Nephron progenitor cell (in vitro differentiated cells): ENCODE measurements at places on chromosomes 5 and 9.

DNA sequence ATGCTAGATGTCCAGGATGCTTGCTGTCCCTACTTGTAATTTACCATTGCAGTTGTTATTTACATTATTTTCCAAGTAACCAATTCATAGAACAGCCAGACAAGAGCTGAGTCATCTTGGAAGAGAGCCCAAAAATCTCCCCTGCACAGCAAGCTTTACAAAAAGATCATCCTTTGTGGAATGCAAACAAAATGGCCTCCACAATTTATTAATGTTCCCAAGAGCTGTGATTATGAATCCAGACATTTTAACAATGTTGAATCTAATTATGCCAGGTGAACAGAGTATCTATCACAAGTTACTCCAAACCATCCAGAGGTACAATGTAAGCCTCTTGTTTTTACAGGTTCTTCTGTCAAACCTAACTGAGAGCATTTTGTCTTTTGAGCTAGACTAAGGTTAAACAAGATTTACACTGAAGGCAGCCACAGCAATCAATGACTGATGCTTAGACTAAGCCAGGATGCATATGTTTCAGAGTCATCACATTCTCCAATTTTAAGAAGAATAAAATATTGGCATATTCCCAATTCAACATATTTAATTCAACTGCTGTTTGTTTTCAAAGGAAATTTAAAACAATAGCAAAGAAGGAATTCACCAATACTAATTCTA, 95.3 kb upstream of the SLC12A2 start:
- peaks cover 13% of the 10 kb centered on the region for H3K36me3 ChIP-seq
- H3K4me1 ChIP-seq: no peaks in the 10 kb centered on the region
- DNase-seq: no peak
- no peak overlapping the region for H3K27ac ChIP-seq
- no peak overlapping the region for H3K4me3 ChIP-seq

- peaks cover 15% of the 10 kb centered on the region for H3K27me3 ChIP-seq
- H3K36me3 ChIP-seq: no peaks in the 10 kb centered on the region
- H3K4me1 ChIP-seq: peaks cover 15% of the 10 kb centered on the region
- no peak overlapping the region for H3K4me3 ChIP-seq
- no peak for DNase-seq
- no peak overlapping the region for H3K27ac ChIP-seq
These were observed 41.7 kb upstream of the HSD17B4 start for GRCh38 chr5:119410448-119411159.

GRCh38 chr5:59777028-59777427, 116.5 kb downstream of the PDE4D start:
- no peaks in the 10 kb centered on the region for H3K27me3 ChIP-seq
- no peaks in the 10 kb centered on the region for H3K4me1 ChIP-seq
- no peak overlapping the region for H3K4me3 ChIP-seq
- DNase-seq: no peak
- no peaks in the 10 kb centered on the region for H3K36me3 ChIP-seq
- no peak overlapping the region for H3K27ac ChIP-seq

- no peak overlapping the region for H3K27ac ChIP-seq
- peaks cover 3% of the 10 kb centered on the region for H3K27me3 ChIP-seq
- H3K4me1 ChIP-seq: peaks cover 25% of the 10 kb centered on the region
- no peak for DNase-seq
These were observed 156.1 kb downstream of the SNX18 start for GRCh38 chr5:54673523-54674225.

GRCh38 chr5:101539315-101539714, 636.2 kb upstream of the ST8SIA4 start:
- H3K27ac ChIP-seq: no peak overlapping the region
- no peaks in the 10 kb centered on the region for H3K4me1 ChIP-seq
- no peaks in the 10 kb centered on the region for H3K36me3 ChIP-seq
- no peaks in the 10 kb centered on the region for H3K27me3 ChIP-seq
- no peak for DNase-seq

DNA sequence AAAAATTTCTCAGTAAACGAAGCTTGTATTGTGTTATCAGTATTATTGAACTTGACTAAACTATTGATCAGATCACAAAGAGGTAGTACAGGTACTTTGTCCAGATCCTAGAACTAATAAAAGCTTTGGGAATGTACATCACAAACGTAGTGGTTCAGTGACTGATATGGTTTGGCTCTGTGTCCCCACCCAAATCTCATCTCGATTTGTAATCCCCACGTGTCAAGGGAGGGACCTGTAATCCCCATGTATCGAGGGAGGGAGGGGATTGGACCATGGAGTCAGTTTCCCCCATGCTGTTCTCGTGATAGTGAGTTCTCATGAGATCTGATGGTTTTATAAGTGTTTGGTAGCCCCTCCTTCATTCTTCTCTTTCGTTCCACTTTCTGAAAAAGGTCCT, 100.9 kb downstream of the ARRDC3 start:
- H3K4me1 ChIP-seq: peaks cover 27% of the 10 kb centered on the region
- no peak overlapping the region for H3K4me3 ChIP-seq
- peaks cover 6% of the 10 kb centered on the region for H3K36me3 ChIP-seq
- no peak overlapping the region for H3K27ac ChIP-seq
- no peaks in the 10 kb centered on the region for H3K27me3 ChIP-seq

- H3K27ac ChIP-seq: no peak overlapping the region
- DNase-seq: no peak
- H3K4me1 ChIP-seq: peaks cover 72% of the 10 kb centered on the region
- peaks cover 10% of the 10 kb centered on the region for H3K36me3 ChIP-seq
These were observed 70.3 kb upstream of the EQTN start for GRCh38 chr9:27367175-27367798.

DNA sequence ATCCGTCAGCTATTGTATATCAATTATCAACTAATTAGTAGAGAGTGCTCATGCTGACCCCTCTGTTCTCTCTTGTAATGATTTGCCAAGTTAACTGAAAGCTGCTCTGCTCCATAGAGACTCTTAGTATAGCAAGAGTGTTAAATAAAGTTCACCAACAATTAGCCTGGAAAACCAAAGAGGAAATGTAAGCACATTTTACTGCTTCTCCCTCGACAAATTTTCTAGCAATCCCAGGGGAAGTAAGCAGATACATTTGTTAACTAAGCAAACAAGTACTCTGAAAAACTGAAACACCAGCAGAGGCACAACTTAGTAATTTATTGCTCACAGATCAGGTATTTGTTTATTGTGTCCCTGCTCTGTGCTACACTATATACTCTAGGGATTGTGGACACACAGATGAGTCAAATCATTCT, 162.2 kb downstream of the GLIS3 start:
- no peak for DNase-seq
- no peaks in the 10 kb centered on the region for H3K36me3 ChIP-seq
- H3K4me1 ChIP-seq: peaks cover 40% of the 10 kb centered on the region
- no peak overlapping the region for H3K4me3 ChIP-seq

DNA sequence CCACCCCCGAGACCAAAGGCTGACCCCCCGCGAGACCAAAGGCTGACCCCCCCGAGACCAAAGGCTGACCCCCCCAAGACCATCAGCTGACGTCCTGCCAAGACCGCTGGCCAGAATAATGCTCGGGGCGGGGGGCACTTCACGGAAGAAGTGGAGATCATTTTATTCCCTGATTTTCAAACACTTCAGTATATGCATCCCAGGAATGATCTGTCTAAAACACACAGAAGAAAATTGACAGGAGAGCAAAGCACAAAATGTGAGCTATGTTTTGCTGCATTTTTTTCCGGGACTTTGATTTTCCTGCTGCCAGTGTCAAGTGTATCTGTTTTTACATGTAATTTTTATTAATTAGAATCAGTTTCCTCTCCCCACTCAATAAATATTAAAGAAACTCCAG, 67.1 kb downstream of the ADAMTS2 start:
- no peaks in the 10 kb centered on the region for H3K36me3 ChIP-seq
- no peak overlapping the region for H3K27ac ChIP-seq
- no peak overlapping the region for H3K4me3 ChIP-seq
- peaks cover 59% of the 10 kb centered on the region for H3K4me1 ChIP-seq
- peaks cover 18% of the 10 kb centered on the region for H3K27me3 ChIP-seq
- DNase-seq: no peak

DNA sequence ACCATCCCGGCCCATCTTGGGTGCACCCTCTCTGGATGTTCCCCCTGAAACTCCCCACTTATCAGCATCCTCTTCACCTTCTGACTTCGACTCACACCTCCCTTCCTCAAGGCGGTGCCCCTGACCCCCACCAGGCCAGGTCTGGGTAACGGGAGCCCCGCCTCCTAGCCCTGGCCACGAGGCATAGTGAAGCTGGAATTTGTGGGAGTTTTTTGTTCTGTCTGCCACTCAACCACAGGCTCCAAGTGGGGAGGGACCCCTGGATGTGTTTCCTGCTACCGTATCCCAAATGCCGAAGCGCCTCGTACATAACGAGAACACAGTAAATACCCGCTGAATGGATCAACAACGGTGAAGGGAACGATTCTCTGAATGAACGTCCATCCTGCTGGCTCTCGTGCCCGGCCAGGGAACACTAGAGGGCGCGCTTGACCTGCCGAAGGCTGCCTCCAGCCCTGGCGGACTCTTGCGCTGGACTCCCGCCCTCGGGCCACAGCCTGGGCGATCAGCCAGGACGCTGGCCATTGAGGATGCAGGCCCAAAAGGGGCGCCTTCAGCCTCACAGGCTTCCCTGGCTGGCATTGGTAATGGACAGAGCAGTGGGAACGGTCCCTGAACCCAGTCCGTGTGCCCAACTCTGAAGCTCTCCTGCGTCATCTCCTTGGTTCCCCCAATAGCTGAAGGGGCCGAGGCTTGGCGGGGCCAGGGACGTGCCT, 47.3 kb upstream of the PHYKPL start:
- DNase-seq: peak; percentile 96
- H3K4me3 ChIP-seq: no peak overlapping the region
- H3K36me3 ChIP-seq: peaks cover 6% of the 10 kb centered on the region
- peaks cover 36% of the 10 kb centered on the region for H3K4me1 ChIP-seq

GRCh38 chr5:113140837-113141671, 164.5 kb downstream of the DCP2 start:
- peaks cover 51% of the 10 kb centered on the region for H3K36me3 ChIP-seq
- H3K27ac ChIP-seq: no peak overlapping the region
- H3K27me3 ChIP-seq: peaks cover 6% of the 10 kb centered on the region
- H3K4me1 ChIP-seq: peaks cover 6% of the 10 kb centered on the region
- DNase-seq: no peak

- peak overlapping the region; percentile 92 for H3K4me3 ChIP-seq
- no peaks in the 10 kb centered on the region for H3K36me3 ChIP-seq
- H3K27me3 ChIP-seq: peaks cover 37% of the 10 kb centered on the region
- peak; percentile 33 for DNase-seq
These were observed 1.4 kb downstream of the CHSY3 start for GRCh38 chr5:129905473-129906176.

- H3K27me3 ChIP-seq: no peaks in the 10 kb centered on the region
- H3K4me3 ChIP-seq: no peak overlapping the region
- no peak for DNase-seq
- H3K4me1 ChIP-seq: no peaks in the 10 kb centered on the region
- no peak overlapping the region for H3K27ac ChIP-seq
- H3K36me3 ChIP-seq: no peaks in the 10 kb centered on the region
These were observed 111.0 kb downstream of the FBXL7 start for GRCh38 chr5:15611008-15611407.

DNA sequence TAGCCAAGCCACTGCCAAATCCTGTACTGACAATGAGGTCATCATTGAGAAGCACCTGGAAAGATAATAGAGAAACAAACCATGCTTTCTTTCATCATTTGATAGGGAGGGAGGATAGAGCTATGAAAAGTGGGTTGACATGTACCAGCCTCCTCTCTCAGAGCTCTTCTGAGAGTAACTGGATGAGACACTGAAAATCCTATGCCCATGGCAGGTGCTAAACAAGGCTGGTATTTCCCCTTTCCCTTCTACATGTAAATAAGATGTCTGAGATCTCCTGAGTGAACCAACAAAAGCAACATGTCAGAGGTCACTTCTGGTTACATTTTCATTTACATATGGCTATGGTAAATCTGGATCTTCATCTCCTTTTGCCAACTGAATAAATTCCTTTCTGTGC, 45.3 kb upstream of the TRAF1 start:
- H3K27ac ChIP-seq: no peak overlapping the region
- H3K27me3 ChIP-seq: peaks cover 18% of the 10 kb centered on the region
- no peak for DNase-seq
- no peaks in the 10 kb centered on the region for H3K36me3 ChIP-seq
- no peak overlapping the region for H3K4me3 ChIP-seq
- H3K4me1 ChIP-seq: no peaks in the 10 kb centered on the region

DNA sequence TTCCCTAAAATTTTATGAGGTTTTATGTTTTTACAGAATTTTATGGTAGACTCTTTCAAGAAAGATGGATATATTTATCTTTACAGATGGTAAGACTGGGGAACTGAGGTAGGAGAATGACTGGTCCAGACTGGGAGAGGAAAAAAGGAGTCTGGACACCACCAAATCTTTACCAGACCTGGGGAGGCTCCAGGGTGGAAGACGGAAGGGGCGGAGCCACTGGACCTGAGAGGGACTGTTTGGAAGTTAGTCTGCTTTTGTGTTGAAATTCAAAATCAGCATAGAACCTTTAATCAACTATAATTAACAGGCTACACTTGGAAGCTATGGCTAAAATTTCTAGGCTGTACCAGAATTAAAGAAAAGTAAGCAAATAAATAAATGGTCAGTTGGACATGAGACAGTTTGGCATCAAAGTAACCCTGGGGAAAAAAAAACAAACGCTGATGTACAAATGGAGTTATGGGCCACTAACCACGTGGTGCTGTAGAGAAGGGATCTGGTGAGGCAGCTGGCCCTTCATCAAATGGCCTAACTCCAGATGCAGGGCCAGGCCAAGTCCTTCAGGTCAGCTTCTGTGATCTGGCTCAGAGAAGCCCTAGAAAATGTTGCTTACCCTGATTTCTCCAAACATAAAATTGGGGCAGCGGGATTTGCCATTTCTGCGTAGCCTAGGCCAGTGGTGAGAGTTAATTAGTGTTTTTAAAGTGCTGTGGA, 155.1 kb downstream of the ARSB start:
- H3K27ac ChIP-seq: peak overlapping the region; percentile 93
- peak overlapping the region; percentile 35 for H3K4me3 ChIP-seq
- H3K36me3 ChIP-seq: peaks cover 6% of the 10 kb centered on the region
- H3K27me3 ChIP-seq: no peaks in the 10 kb centered on the region

GRCh38 chr5:97102010-97102470, 40.4 kb downstream of the LIX1 start:
- peak overlapping the region; percentile 53 for H3K4me3 ChIP-seq
- H3K4me1 ChIP-seq: peaks cover 59% of the 10 kb centered on the region
- H3K27ac ChIP-seq: peak overlapping the region; percentile 97
- peaks cover 14% of the 10 kb centered on the region for H3K36me3 ChIP-seq
- H3K27me3 ChIP-seq: peaks cover 2% of the 10 kb centered on the region

- no peak for DNase-seq
- no peak overlapping the region for H3K4me3 ChIP-seq
- peaks cover 37% of the 10 kb centered on the region for H3K27me3 ChIP-seq
- no peaks in the 10 kb centered on the region for H3K36me3 ChIP-seq
These were observed 43.1 kb downstream of the TMEM252 start for GRCh38 chr9:68497629-68498028.

GRCh38 chr9:69471433-69471832, 146.4 kb downstream of the ENTREP1 start:
- H3K27me3 ChIP-seq: peaks cover 3% of the 10 kb centered on the region
- no peaks in the 10 kb centered on the region for H3K36me3 ChIP-seq
- no peak overlapping the region for H3K27ac ChIP-seq

- no peaks in the 10 kb centered on the region for H3K36me3 ChIP-seq
- H3K27me3 ChIP-seq: no peaks in the 10 kb centered on the region
- no peak for DNase-seq
These were observed 1352.9 kb upstream of the CDH9 start for GRCh38 chr5:28391277-28391676.

GRCh38 chr9:105328872-105329718, 84.6 kb downstream of the SLC44A1 start:
- peaks cover 29% of the 10 kb centered on the region for H3K36me3 ChIP-seq
- H3K4me1 ChIP-seq: peaks cover 30% of the 10 kb centered on the region
- H3K27ac ChIP-seq: no peak overlapping the region
- no peaks in the 10 kb centered on the region for H3K27me3 ChIP-seq
- DNase-seq: no peak
